ENCODE measurements at places on chromosomes 6 and 20. TPM values are rescaled to one million over a fixed set of nuclear protein-coding genes. Genes with fewer than 3 reads are reported as not detected.

Gene MARCKS
- total RNA-seq: 15.3 TPM

Gene OPRM1
- total RNA-seq: not detected

Gene GGTLC1
- not detected for total RNA-seq

Gene OR2H2
- not detected for total RNA-seq

Gene COL21A1
- total RNA-seq: 0.76 TPM

Gene IMPG1
- not detected for total RNA-seq

Gene OPN5
- not detected for total RNA-seq

Gene C6orf15
- not detected for total RNA-seq

Gene PFDN6
- total RNA-seq: 98.0 TPM

Gene IPCEF1
- 0.16 TPM for total RNA-seq

Gene TLDC2
- not detected for total RNA-seq

Gene ANKS1A
- total RNA-seq: 7.1 TPM

Gene PRDM1
- total RNA-seq: 5.3 TPM

Gene GPR63
- 0.60 TPM for total RNA-seq

Gene TNNC2
- not detected for total RNA-seq

Gene MYCT1
- 0.03 TPM for total RNA-seq

Gene IL20RA
- 0.02 TPM for total RNA-seq

Gene KCNB1
- 0.42 TPM for total RNA-seq

Gene ADAM33
- 0.03 TPM for total RNA-seq

Gene CST1
- total RNA-seq: 1.1 TPM

Gene PXT1
- not detected for total RNA-seq

Gene GATA5
- 0.75 TPM for total RNA-seq

Gene C20orf141
- total RNA-seq: 0.38 TPM

Gene ARFGAP1
- 80.6 TPM for total RNA-seq

Gene RNF182
- total RNA-seq: 3.5 TPM

Gene RBM24
- 9.9 TPM for total RNA-seq

Gene ZSCAN23
- total RNA-seq: not detected

Gene RIPPLY2
- 0.46 TPM for total RNA-seq

Gene KIAA1755
- total RNA-seq: 0.08 TPM

Gene LY6G5B
- 5.0 TPM for total RNA-seq

Gene TCF21
- total RNA-seq: 0.08 TPM

Gene HLA-DQB2
- not detected for total RNA-seq

Gene TXLNB
- not detected for total RNA-seq

Gene IRAK1BP1
- total RNA-seq: 0.72 TPM

Gene SULF2
- total RNA-seq: 23.4 TPM

Gene ZNF341
- total RNA-seq: 3.9 TPM

Gene DHX35
- total RNA-seq: 7.7 TPM

Gene NKX2-4
- total RNA-seq: not detected

Gene BTNL2
- total RNA-seq: not detected

Gene TRAPPC3L
- total RNA-seq: not detected

Gene UBD
- 0.46 TPM for total RNA-seq

Gene KCNK15
- total RNA-seq: 0.74 TPM

Gene SMPDL3A
- 3.0 TPM for total RNA-seq

Gene SASH1
- total RNA-seq: 2.9 TPM

Gene OCSTAMP
- total RNA-seq: not detected

Gene LPA
- 0.02 TPM for total RNA-seq

Gene PGC
- not detected for total RNA-seq

Gene GABRR2
- 0.05 TPM for total RNA-seq

Gene GPSM3
- total RNA-seq: 0.35 TPM

Gene PNPLA1
- total RNA-seq: not detected

Gene HLA-DOB
- 0.19 TPM for total RNA-seq

Gene PKHD1
- not detected for total RNA-seq

Gene STX11
- total RNA-seq: 2.3 TPM

Gene PCSK2
- total RNA-seq: not detected

Gene CPNE5
- total RNA-seq: not detected

Data from A549 treated with CORT108297 at 1 μM for 4 hours (cell line).